ENCODE measurements at places on chromosomes 1 and 21.

DNA sequence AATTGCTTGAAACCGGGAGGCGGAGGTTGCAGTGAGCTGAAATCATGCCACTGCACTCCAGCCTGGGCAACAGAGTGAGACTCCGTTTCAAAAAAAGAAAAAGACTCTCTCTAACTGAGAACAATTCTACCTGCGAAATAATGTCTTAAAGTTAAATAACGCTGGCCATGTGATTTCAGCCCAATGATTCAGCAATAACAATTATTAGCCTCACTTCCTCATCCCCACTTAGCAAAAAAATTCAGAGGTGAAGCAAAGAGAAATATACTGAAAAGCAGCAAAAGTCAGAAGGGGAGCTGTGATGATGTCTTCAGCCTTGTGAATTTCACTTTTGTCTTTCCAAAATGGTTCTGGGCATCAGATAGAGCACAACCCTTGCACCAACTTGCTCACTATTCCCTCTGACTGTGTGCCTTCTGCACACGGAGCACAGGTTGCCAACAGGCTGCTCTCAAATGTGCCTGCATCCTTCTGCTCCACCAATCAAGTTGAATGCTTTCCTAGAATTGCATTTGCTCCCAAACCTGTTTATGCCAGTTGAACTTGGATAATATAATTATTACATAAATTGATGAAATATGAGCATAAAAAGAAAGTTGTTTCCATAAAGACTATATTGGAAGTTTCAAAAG, 79.8 kb upstream of the IPO9 start:
- no peak for DNase-seq

- no peak for DNase-seq
Measured at GRCh38 chr1:84010136-84010535, 11.2 kb upstream of the TTLL7 start.

- peak; percentile 57 for DNase-seq
Measured at GRCh38 chr1:102252731-102253505, 256.2 kb upstream of the OLFM3 start.

DNA sequence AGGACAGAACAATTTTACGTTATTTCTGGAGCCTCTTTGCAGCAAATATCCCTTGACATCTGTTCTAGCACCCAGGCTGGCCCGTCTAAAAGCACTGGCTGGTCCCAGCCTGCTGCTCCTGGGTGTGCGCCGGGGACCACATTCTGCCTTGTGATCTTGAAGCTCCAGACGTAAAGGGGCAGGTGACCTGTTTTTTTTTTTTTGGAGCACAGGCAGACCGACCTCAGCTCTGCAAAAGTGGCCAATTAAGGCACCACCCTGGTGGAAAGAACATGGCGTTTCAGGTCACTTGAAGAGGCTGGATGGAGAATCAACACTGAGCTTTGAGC, 13.8 kb upstream of the CAMTA1 start:
- no peak for DNase-seq

GRCh38 chr1:236181059-236181458, 38.7 kb downstream of the GPR137B start:
- no peak for DNase-seq

GRCh38 chr1:102435483-102435882, 438.8 kb upstream of the OLFM3 start:
- DNase-seq, result no peak

- no peak for DNase-seq
Measured at GRCh38 chr1:240912821-240913220, 300.9 kb upstream of the GREM2 start.

DNA sequence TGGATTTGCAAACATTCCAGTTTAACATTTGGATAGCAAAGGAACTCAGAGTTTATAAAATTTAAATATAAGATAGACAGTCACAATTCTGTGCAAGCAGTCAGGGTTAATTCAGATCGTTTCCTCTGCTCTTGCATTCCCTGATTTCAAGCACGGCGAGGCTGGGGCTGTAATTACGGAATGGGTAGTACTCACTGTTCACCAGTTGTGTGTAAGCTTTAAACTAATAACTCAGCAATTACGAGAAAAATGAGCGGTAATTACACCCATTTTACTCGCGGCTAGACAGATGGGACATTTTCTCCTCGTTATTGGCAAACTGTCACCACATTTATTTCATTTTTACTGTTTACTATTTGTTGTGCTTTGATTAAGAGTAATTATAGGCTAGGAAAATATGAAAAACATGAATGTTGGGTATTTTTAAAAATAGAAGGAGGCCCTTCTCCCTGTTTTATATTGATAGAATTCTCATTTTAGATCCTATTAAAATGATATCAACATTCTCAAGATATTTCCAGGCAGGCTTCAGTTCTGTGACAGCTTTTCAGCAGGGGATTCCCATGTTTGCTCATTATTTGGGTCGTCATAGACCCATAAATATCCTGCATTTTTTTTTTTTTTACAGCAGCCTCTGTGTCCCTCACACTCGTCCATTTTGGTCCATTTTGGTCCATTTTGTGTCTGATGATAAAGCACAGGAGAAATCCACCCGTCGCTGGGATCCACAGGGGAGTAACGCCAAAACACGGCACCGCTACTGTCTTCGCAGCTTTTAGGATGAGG, 208.3 kb downstream of the DSCAM start:
- no peak for DNase-seq

DNA sequence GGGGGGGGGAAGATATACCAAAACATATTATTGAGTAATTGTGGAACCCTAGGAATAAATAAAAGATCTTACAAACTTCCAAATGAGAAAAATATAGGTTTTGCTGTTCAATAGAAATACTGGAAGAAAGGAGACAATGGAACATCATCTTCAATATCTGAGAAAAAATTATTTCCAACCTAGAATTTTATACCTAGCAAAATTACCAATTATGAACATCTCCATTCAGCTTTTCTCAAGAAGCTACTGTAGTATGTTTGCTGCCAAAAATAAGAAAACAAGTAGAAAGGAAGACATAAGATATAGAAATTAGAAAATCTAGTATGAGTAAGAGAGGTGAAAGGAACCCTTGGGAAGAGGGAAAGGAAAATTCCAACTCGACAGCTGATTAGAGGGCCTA, 84.0 kb downstream of the GPR52 start:
- no peak for DNase-seq

Measured in umbilical cord (tissue), 2 donors.